ENCODE measurements at places on chromosomes 13 and 19. TPM values are rescaled to one million over a fixed set of nuclear protein-coding genes. Genes with fewer than 3 reads are reported as not detected.
A peak's percentile ranks its signal among the peaks of the same experiment; 100 is the strongest.

Gene SPRED3
- 3.5 TPM for total RNA-seq

Gene CACNA1A
- 0.40 TPM for total RNA-seq

Gene FREM2
- total RNA-seq: 0.93 TPM

Gene CDX2
- total RNA-seq: not detected

Gene ZNF787
- 14.0 TPM for total RNA-seq

Gene THAP8
- 20.4 TPM for total RNA-seq

Gene AZU1
- not detected for total RNA-seq

Gene SELENOV
- not detected for total RNA-seq

DNA sequence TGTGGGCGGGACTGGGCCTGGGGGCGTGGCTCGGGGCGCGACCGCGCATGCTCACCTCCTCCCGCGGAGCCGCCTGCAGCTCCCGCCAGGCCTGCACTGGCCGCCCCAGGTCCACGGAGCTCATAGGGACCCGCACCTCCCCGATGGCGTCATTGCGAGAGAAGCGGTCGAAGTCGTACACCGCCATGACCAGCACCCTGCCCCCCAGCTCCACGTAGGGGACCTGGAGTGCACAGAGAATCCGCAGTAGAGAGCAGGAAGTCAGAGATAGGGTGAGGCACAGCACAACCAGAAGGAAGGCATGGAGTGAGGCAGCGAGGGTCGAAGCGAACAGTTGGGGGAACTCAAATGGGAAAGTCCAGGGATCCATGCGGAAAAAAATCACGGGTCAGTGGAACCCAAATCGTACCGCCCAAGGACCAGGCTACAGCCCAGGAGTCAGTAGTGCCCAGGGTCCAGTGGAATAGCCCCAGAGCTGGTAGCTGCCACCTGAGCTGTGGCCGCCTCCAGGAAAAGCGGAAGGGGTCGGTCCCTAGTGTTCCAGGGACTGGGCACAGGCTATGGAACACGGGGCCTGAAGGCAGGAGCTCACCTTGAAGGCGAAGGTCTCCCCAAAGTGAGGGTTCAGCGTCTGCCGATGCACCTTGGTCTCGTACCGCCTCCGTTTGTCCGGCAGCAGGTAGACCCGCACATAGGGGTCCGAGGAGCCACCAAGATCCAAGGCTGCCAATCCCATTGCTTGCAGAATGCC, 4.8 kb downstream of the SYT5 start:
- DNase-seq: no peak

GRCh38 chr13:75151081-75151643, 330.8 kb downstream of the TBC1D4 start:
- DNase-seq: no peak

- no peak for DNase-seq
Observed at GRCh38 chr19:4579389-4579788, 19.9 kb upstream of the SEMA6B start.

GRCh38 chr19:52336791-52337381, 843 bp downstream of the ZNF610 start:
- no peak for DNase-seq

- DNase-seq: no peak
Observed at GRCh38 chr13:49561062-49561410, 24.3 kb downstream of the RCBTB1 start.

DNA sequence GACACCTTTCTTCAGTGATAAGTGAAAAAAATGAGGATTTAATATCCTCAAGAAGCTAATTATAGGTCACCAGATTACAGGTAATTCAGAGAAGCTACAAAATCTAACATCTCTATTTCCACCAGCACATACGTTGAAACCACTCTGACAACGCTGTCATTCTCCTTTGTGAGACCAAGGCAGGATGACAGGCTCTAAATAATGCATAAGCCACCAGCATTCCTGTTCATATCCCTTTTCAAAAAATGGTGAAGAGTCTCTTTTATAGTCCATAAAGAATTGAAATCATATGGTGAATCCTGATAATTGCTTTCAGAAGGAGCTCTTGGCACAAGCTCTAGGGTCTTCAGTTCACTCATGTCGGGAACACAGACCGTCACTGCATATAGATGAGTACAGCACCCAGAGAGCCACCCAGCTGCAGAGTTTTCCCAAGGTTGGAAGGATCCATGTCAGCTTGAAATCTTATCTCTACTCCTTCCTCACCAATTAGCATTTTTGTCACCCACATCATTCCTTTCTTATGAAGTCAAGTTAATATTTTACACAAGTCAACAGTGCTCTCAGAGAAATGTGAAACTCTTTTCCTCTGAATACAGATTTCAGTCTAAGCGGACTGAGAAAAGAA, 431.4 kb downstream of the TBC1D4 start:
- DNase-seq: no peak

DNA sequence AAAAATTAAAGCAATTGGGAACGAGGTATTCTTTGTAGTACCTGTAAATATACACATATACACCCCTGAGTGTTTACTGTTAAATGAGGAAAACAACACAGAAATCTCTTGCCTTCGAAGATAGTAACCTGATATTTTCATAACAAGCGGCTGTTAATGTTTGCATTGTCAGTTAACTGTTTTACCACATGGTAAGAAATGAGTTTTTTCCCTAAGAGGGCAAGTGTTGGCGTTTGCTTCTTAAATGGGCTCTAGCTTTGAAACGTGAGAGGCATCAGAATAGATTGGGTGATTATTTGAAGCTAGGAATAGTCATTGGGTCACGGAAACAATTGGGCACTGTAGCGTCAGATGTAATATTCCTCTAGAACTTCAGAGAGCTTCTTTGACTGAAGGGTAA, 22.0 kb upstream of the UPF3A start:
- no peak for DNase-seq

GRCh38 chr19:51127032-51127431, 2.3 kb downstream of the SIGLEC9 start:
- DNase-seq: peak; percentile 55

- peak; percentile 81 for DNase-seq
Observed at GRCh38 chr13:94859278-94859691, 146.9 kb upstream of the SOX21 start.

DNA sequence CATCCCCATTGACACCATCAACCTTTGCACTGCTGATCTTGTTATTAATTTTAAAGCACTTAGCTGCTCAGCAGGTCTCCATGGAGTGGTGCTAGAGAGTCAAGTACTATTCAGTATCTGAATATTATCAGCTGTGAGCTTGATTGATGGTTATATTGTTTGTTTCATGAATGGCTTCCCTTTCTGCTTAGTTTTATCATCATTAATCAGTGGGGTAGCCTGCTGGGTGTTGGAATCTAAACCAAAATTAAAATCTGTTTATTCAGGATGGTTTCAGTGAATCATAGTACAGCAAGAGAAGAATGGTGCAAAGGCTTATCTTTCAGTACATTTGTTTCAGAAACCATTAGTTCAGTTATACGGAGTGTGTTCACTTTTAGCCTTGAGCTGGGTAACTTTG, 42.5 kb upstream of the SCEL start:
- DNase-seq: no peak

DNA sequence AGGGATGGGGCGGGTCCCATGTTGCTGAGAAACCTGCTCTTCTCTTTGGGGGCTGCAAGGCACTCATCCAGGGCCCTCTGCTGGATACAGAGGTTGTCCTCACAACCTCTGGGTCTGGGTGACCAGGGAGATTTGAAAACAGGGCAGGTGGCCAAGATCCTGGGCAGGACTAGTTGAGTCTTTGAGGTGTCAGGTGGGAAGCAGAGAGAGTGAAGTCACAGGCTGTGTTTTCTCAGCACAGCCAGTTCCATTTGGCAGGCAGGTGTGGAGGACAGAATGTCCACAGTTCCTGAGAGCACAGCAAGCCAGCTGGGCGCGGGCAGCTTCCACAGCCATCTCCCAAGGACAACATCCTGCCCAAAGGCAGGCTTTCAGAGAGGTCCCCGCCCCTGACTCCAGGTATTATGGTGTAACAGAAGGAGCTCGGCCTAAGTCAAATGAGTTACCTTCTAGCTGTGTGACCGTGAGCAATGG, 118.8 kb downstream of the NUFIP1 start:
- no peak for DNase-seq

GRCh38 chr13:107124129-107124718, 556.3 kb upstream of the ARGLU1 start:
- DNase-seq: no peak

GRCh38 chr13:85825454-85825853, 26.2 kb upstream of the SLITRK6 start:
- no peak for DNase-seq

DNA sequence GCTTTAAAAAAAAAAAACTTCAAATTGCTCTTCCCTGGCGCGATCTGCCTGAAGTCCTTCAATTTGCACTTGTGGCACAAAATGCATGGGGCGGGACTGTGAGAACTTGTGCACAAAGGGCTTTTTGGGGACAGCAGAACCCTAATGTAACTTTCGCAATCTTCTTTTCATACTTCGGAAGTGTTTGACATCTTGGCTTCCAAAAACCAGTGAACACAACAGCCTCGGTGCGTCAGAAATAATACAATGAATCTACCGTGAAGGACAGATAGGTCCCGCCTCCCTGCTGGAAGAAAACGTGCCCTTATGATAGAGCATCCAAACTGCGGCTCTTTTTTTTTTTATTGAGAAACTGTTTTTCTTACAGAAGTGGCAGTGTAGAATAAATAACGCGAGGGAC, 36.6 kb downstream of the KLF2 start:
- no peak for DNase-seq

DNA sequence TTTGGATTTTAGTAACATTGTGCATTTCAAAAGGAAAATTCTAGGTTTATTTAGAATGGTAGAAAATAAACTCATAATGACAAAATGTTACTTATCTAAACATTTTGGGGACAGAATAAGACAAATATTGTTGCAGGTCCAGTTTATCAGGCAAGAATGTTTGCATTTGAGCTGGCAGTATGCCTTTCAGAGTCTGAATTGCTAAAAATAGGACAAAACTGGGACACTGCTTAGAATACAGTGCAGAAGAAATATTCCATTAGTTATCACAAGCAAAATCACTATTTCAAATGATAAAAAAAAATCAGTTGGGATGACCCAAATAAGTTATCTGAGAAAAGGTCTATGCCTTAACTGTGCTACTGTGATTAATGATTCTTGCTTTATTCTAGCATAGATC, 870.3 kb upstream of the MIR17HG start:
- no peak for DNase-seq

DNA sequence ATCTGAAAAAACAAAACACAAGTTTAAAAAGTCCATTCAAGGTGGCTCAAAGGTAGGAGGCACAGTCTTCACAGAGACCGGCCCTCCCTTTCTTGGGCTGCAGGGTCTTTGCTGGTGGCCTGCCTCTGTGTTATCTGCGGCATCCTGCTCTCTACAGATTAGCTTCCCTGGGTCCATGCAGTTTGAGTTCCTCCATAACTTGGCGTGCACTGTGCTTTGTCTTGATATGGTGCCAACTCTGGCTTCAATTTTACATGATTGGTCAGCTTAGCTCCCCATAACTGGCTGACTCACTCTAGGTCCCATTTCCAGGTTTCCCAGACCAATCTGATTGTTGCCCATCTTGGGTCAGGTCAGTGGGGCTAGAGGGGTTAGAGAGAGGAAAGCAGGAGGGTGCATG, 41.8 kb downstream of the TPT1 start:
- no peak for DNase-seq

DNA sequence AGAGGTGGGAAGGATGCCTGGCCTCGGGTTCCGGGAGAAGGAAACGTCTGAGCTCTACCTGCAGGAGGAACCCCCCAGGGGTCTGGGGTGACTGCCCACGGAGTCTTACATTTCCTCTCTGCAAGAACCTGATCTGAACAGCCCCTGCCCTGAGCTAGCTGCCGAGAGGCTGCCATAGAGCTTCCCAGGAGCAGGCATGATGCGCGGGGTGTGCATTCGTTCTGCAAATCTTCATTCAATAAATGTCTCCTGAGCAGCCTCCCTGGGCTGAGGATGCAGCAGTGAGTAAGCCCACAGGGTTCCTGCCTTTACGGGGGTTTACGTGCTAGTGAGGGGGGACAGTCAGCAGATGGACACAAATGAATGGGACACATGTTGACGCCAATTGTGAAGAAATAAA, 1.5 kb upstream of the SHISA7 start:
- no peak for DNase-seq

- no peak for DNase-seq
Observed at GRCh38 chr13:32588736-32589135, 2.5 kb downstream of the PDS5B start.

DNA sequence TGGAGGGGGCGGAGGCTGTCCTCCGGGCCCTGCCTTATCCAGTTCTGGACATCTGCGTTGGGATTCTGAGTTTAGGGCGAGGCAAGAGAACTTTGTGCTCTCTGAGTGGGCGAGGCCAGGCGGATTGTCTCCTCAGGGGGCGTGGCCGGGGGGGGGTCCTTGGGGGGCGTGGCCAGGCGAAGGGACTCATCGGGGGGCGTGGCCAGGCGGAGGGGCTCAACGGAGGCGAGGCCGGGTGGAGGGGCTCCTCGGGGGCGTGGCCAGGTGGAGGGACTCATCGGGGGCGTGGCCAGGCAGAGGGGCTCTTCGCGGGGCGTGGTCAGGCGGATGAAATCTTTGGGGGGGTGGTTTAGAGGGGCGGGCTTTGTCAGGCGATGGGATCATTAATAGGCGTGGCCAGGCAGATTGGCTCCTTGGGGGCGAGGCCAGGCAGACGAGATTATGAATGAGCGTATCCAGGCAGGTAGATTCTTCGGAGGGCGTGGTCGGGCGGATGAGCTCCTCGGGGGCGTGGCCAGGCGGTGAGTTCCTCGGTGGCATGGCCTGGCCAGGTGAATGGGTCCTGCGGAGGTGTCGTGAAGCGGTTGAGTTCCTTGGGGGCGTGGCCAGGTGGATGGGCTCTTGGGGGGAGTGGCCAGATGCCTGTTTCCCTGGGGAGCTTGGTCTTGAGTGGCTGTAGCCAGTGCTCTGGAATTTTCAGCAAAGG, 10.3 kb upstream of the CACNG7 start:
- DNase-seq: no peak

DNA sequence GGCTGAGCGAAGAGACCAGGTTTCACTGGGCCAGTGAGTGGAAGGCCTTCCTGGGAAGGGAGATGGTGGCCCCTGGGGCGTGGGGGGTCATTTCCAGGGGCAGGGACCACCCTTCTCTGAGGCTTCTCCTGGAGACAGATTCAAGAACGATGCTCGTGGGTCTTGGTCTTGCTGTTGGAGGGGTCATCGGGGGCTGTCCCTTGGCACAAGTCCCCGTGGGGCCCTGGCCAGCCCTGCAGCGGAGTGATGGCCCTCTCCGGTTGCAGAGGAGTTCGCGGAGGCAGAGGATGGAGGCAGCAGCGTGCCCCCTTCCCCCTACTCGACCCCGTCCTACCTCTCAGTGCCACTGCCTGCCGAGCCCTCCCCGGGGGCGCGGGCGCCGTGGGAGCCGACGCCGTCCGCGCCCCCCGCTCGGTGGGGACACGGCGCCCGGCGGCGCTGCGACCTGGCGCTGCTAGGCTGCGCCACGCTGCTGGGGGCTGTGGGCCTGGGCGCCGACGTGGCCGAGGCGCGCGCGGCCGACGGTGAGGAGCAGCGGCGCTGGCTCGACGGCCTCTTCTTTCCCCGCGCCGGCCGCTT, 4.8 kb downstream of the TTC9B start:
- DNase-seq: no peak

- no peak for DNase-seq
Observed at GRCh38 chr13:29939158-29939557, 88.7 kb upstream of the UBL3 start.

DNA sequence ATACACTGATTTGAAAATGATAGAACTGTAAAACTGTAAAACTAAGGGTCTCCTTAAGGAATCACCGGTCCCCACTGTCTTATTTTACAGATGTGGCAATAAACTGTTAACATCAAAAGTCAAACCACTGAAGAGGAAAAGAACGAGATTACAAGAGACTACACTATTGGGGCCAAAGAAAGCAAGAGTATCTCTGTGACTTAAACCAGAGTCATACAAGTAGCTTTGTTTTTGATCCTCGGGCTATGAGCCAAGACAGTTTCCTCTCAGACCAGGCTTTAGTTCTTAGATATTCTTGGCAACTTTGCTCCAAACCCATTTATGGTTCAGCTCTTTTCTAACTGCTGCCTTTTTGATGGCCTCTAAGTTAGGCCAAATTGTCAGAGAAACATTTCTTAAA, 113.8 kb downstream of the TBC1D4 start:
- no peak for DNase-seq

Measured in suprapubic skin (tissue), 4 donors.